ENCODE measurements at places on chromosomes 7 and 10.

DNA sequence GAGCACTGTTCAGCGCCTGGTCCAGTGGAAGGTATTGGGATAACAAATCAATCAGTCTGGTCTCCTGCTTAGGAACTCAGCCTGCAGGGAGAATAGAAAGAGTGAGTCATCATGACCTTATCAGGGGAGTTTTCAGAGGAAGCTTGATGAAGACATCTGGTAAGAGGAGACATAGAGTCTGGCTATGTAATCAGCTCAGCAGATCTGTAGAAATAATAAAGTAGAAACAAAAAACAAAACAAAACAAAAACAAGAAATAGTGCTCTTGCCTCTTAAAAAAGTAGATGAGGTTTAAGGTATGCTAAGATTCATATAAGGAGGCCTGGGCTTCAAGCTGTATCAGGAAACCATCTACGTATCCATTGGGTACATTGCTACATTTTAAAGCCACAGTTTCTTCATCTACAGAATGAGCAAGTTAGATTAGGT lies 14.4 kb downstream of the TAS2R41 start:
- DNase-seq: no peak

GRCh38 chr7:124084024-124084423 lies 51.2 kb upstream of the TMEM229A start:
- DNase-seq: no peak

- no peak for DNase-seq
Observed at GRCh38 chr7:116399819-116400218, 99.7 kb upstream of the CAV2 start.

GRCh38 chr10:77553966-77554365 lies 83.6 kb downstream of the KCNMA1 start:
- no peak for DNase-seq

GRCh38 chr7:2646680-2647571 lies 15.1 kb downstream of the TTYH3 start:
- no peak for DNase-seq

GRCh38 chr7:129950933-129951225 lies 1.9 kb downstream of the UBE2H start:
- DNase-seq: no peak

- DNase-seq: no peak
Observed at GRCh38 chr7:129767120-129768015, 155.8 kb downstream of the NRF1 start.

- DNase-seq: no peak
Observed at GRCh38 chr7:33449847-33450246, 320.5 kb downstream of the BBS9 start.

GRCh38 chr7:5677538-5678294 lies 103.7 kb downstream of the RNF216 start:
- no peak for DNase-seq

GRCh38 chr7:85041605-85042216 lies 145.1 kb downstream of the SEMA3D start:
- DNase-seq: no peak

- peak; percentile 7 for DNase-seq
Observed at GRCh38 chr10:95445837-95446486, 115.2 kb downstream of the SORBS1 start.

- DNase-seq: no peak
Observed at GRCh38 chr7:112067200-112067599, 139.0 kb downstream of the DOCK4 start.

DNA sequence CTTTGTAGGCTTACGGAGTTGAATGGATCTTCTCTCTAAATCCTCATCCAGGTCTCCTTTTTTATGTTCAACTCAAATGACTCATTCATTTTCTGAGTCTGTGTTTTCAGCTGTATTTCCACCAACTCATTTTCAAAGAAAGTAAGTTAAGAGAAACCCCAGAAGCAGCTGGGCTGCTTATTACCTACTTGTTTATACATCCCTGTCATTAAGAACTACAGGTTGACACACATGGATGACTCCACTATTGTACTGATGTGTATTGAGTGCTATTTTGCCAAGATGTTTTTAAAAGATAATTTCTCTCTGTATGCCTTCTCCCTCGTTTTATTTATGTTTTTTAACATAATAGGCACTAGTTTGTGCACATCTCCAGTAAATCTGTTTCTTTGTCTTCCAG lies 41.9 kb downstream of the DGKI start:
- no peak for DNase-seq

DNA sequence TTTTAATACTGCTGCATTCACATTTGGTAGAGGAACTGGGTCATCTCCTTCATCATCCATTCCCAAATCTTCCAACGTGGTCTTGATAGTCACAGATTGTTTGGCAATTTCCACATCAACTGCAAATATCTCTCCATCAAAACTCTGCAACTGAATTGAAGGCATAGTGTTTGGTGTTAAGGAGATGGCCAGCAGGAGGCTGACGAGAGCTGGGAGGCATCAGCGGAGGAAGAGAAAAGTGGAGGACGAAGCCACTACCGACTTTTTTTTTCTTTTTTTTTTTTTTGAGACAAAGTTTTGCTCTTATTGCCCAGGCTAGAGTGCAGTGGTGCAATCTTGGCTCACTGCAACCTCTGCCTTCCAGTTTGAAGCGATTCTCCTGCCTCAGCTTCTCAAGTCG lies 205.0 kb upstream of the KCTD7 start:
- DNase-seq: no peak

- DNase-seq: no peak
Observed at GRCh38 chr7:104553074-104553473, 224.7 kb downstream of the LHFPL3 start.

- no peak for DNase-seq
Observed at GRCh38 chr7:16431646-16432424, 10.5 kb upstream of the CRPPA start.

- no peak for DNase-seq
Observed at GRCh38 chr7:134703782-134704181, 57.1 kb downstream of the BPGM start.

Data from stimulated activated CD8-positive, alpha-beta memory T cell treated with anti-CD3 and anti-CD28 coated beads, Interleukin-4, amount 100 ng/mL, for 1 hour (primary cell).